ENCODE measurements at places on chromosomes 2 and 18.

DNA sequence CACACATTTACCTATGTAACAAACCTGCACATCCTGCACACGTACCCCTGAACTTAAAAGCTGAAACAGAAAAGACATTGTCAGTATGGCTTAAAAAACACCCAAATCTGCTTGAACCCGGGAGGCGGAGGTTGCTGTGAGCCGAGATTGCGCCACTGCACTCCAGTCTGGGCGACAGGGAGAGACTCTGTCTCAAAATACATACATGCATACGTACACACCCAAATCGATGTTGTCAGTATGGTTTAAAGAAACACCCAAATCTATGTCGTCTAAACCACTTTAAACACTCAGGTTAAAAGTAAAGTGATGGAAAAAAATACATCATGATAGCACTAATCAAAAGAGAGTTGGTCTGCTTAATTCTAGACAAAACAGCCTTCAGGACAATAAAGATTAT lies 257.5 kb downstream of the RPRM start:
- DNase-seq = no peak

- no peak for DNase-seq
Observed at GRCh38 chr2:193965263-193965662, 1691.8 kb upstream of the SLC39A10 start.

DNA sequence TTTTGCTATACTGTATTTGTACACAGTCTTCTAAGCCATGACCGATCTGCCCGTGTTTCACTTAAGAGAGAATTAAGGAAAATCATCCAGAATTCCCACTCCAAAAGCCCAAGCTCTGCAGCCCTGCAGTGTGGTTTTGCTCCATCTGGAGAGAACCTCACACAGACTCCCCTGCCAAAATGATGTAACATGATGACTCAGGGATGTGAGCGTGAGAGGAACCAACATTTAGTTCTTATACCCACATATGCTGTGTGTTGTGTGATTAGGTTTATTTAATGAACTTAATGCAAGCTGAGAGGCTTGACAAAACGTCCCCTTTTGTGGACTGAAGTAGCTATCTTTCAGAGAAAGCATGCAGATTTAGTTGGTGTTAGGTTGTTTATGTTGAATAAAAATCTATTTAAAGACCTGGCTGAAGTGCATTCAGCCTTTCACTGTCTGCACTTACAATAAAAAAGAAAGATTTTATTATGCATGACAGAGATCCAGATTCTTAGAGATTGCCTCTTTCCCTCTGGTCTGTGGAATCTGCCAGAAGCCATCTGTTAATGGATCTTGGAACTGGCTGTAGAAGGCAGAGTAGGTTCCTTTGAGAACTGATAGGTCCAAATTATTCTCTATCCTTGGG lies 6.3 kb downstream of the RAB12 start:
- no peak for DNase-seq

- peak; percentile 64 for DNase-seq
Observed at GRCh38 chr18:24118750-24119577, 19.9 kb upstream of the CABYR start.

DNA sequence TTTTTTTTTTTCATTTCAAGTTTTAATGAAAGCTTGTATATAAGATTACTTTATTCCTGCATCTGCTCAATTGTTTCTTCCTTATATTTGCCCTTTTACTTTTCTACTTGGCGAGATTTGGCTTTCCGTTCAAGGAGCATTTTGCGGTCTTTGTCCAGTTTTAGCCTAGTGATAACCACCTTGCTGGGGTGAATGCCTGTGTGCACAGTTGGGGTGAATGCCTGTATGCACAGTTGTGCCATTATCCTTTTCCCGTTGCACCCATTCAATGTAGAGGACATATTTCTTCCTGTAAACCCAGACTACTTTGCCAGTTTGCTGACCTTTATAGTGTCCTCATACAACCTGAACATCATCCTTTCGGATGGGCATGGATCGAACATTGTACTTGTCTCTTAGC lies 12.0 kb downstream of the ZNF236 start:
- no peak for DNase-seq
